Osteocyte (in vitro differentiated cells): ENCODE measurements at places on chromosomes 5 and 9.
A peak's percentile ranks its signal among the peaks of the same experiment; 100 is the strongest.

GRCh38 chr5:150397146-150397781 lies 15.4 kb downstream of the CD74 start:
- peaks cover 24% of the 10 kb centered on the region for H3K4me1 ChIP-seq
- H3K27me3 ChIP-seq, result no peaks in the 10 kb centered on the region
- no peak overlapping the region for H3K4me3 ChIP-seq
- H3K36me3 ChIP-seq, result peaks cover 42% of the 10 kb centered on the region
- no peak for DNase-seq
- H3K27ac ChIP-seq, result no peak overlapping the region

GRCh38 chr5:177620560-177620959 lies 20.6 kb downstream of the B4GALT7 start:
- H3K27ac ChIP-seq, result no peak overlapping the region
- H3K36me3 ChIP-seq, result peaks cover 69% of the 10 kb centered on the region
- no peaks in the 10 kb centered on the region for H3K4me1 ChIP-seq
- no peak for DNase-seq

- H3K27ac ChIP-seq, result no peak overlapping the region
- H3K36me3 ChIP-seq, result peaks cover 3% of the 10 kb centered on the region
- H3K4me1 ChIP-seq, result peaks cover 33% of the 10 kb centered on the region
- no peak for DNase-seq
These were observed 295.5 kb upstream of the EFNA5 start for GRCh38 chr5:107966201-107966600.

DNA sequence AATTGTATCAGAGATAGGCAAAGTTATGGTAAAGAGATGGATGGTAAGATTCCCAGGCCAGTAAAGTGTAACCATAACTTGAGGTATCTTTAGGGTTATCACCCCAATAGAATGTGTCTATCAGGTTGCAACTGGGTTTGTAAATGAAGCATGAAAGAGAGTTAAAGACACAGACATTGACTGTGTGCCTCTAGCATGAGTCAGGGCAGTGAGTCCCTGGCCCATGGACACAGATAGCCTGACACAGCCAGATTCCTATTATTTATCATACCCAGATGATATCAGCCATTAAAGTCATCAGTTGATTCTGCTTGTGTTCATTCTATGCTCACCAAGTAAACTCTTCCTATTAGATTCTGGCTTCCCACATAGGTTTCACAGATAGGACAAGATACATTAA lies 33.5 kb upstream of the SNAPC3 start:
- H3K27ac ChIP-seq, result no peak overlapping the region
- no peak for DNase-seq
- no peaks in the 10 kb centered on the region for H3K4me1 ChIP-seq
- H3K27me3 ChIP-seq, result no peaks in the 10 kb centered on the region
- no peak overlapping the region for H3K4me3 ChIP-seq

GRCh38 chr9:134971196-134971595 lies 53.5 kb upstream of the FCN1 start:
- peaks cover 40% of the 10 kb centered on the region for H3K27me3 ChIP-seq
- no peak overlapping the region for H3K4me3 ChIP-seq
- no peak overlapping the region for H3K27ac ChIP-seq

- H3K27me3 ChIP-seq, result peaks cover 27% of the 10 kb centered on the region
- no peak for DNase-seq
- H3K27ac ChIP-seq, result no peak overlapping the region
- no peaks in the 10 kb centered on the region for H3K4me1 ChIP-seq
These were observed 22.0 kb upstream of the NIPBL start for GRCh38 chr5:36854402-36855140.

- peaks cover 16% of the 10 kb centered on the region for H3K27me3 ChIP-seq
- no peak for DNase-seq
- H3K27ac ChIP-seq, result no peak overlapping the region
- no peaks in the 10 kb centered on the region for H3K36me3 ChIP-seq
- H3K4me1 ChIP-seq, result no peaks in the 10 kb centered on the region
- H3K4me3 ChIP-seq, result no peak overlapping the region
These were observed 133.7 kb upstream of the CCNG1 start for GRCh38 chr5:163303718-163304117.

- H3K36me3 ChIP-seq, result no peaks in the 10 kb centered on the region
These were observed 25.8 kb downstream of the ADAMTSL2 start for GRCh38 chr9:133560311-133560710.

DNA sequence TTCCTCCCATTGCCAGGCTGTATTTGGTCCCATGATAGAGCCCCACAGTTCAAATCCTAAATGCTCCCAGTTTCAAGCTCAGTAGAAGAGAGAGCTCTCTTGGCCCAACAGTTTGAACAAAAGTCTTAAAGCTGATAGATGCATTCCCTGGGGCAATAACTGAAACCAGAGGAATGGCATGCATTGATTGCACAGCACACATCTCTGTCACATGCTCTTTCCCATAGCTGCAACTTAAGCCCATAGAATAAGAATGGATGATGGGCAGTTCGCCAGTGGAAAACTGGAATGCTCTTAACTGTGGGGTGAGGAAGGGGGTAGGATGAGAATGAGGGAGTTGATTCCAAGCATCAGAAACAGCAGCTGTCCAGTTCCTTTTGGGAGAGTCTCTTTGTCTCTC lies 1942.4 kb upstream of the WWC1 start:
- H3K4me3 ChIP-seq, result no peak overlapping the region
- no peaks in the 10 kb centered on the region for H3K27me3 ChIP-seq
- H3K36me3 ChIP-seq, result no peaks in the 10 kb centered on the region
- no peaks in the 10 kb centered on the region for H3K4me1 ChIP-seq
- DNase-seq, result no peak
- H3K27ac ChIP-seq, result no peak overlapping the region

GRCh38 chr9:20499013-20499412 lies 123.3 kb downstream of the MLLT3 start:
- H3K4me3 ChIP-seq, result no peak overlapping the region
- no peak overlapping the region for H3K27ac ChIP-seq
- no peak for DNase-seq
- H3K27me3 ChIP-seq, result no peaks in the 10 kb centered on the region

DNA sequence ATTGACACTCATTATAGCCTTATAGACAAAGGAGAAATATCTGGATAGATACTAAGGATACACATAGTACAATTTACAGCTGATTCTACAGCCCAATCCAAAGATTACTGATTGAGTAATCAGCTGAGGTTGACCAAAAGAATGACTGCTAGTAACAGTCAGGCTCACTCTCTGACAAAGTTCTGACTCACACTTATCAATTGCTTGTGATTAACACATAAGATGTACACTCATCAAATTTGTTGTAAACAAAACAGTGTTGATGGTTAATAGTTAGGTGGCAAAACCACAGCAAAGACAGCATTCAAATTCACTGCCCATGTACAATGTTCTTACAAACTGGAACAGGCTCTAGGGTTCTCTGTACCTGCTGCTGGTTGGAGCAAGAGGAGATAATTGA lies 422.7 kb downstream of the TLE1 start:
- DNase-seq, result no peak
- H3K27ac ChIP-seq, result no peak overlapping the region
- peaks cover 4% of the 10 kb centered on the region for H3K4me1 ChIP-seq

- DNase-seq, result no peak
- no peaks in the 10 kb centered on the region for H3K36me3 ChIP-seq
- H3K27me3 ChIP-seq, result no peaks in the 10 kb centered on the region
- no peak overlapping the region for H3K4me3 ChIP-seq
- peak overlapping the region; percentile 75 for H3K27ac ChIP-seq
These were observed 10.3 kb upstream of the CRHBP start for GRCh38 chr5:76942581-76942980.

- H3K27ac ChIP-seq, result no peak overlapping the region
- DNase-seq, result no peak
- no peaks in the 10 kb centered on the region for H3K36me3 ChIP-seq
- H3K4me1 ChIP-seq, result peaks cover 2% of the 10 kb centered on the region
- H3K27me3 ChIP-seq, result peaks cover 31% of the 10 kb centered on the region
- H3K4me3 ChIP-seq, result no peak overlapping the region
These were observed 10.6 kb downstream of the LAMC3 start for GRCh38 chr9:131019388-131020239.

- no peaks in the 10 kb centered on the region for H3K27me3 ChIP-seq
- DNase-seq, result no peak
- no peak overlapping the region for H3K4me3 ChIP-seq
- no peaks in the 10 kb centered on the region for H3K4me1 ChIP-seq
These were observed 35.2 kb downstream of the DTWD2 start for GRCh38 chr5:118952992-118953651.

DNA sequence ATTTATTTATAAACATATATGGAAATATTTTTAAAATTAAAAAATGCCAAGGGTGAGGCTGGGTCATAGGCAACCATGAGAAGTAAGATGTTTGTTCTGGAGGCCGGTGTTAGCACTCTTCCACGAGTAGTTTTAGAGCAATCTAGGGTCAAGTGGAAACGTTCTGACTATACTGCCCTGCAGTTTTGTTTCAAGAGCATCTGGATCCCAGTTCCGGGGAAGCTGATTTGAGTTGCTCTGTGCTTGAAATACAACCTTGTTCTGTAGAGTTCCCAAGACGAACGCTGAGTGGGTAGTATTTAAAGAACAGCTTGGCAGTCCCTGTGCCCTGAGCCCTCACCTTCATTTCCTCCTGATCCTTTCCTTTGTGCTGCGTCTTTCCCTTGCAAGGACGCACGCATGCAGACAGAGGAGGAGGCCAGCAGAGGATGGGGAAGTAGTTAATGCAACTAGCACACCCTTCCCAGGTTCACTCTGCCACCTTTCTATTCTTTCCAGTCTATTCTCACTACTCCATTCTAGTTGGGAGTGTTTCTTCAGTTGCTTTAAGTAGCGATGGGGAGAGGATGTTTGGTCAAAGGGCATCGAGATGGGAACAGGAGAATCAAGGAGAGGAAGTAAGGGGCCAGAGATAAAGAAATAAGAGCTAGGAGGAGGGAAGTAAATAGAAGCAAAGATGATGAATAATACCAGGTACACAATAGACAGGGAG lies 68.3 kb upstream of the ZSWIM6 start:
- no peaks in the 10 kb centered on the region for H3K27me3 ChIP-seq
- DNase-seq, result no peak
- no peak overlapping the region for H3K4me3 ChIP-seq
- no peaks in the 10 kb centered on the region for H3K36me3 ChIP-seq
- no peak overlapping the region for H3K27ac ChIP-seq
- H3K4me1 ChIP-seq, result no peaks in the 10 kb centered on the region

DNA sequence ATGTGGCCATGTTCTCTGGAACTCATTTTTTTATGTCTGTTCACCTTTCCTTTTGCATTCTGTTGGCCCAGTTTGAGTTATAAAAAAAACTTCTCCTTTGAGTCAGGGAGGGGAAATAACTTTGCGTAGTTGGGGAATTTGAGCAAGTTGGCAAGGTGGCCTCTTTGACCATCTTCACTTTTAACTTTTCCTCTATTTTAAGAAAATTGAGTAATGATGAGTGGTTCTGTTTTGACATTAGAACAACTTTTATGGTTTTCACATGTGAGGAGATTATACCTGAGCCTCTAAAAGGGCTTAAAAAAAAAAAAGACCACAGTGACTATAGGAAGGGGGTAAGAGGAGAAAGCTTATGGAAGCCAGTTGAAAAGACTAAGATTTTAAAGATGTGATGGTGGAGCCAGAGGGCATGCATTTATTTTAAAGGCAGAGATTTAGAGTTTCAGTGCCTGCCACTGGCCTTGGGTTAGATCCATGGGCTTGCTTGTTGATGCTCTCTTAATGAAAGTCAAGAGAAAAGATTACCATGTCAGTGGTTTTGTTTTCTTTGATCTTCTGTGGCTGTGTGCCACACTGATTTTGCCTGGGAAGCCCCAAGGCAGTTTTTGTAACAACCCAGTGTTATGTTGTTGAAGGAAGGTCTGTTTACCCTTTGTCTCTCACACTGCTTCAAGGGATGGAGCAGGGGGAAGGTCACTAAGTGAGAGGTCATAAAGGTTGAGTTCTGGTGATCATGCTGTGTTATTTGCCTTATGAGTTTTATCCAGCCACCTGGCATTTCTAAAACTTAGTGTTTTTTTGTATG lies 219.7 kb upstream of the CD180 start:
- no peak overlapping the region for H3K4me3 ChIP-seq
- no peak overlapping the region for H3K27ac ChIP-seq
- DNase-seq, result no peak

DNA sequence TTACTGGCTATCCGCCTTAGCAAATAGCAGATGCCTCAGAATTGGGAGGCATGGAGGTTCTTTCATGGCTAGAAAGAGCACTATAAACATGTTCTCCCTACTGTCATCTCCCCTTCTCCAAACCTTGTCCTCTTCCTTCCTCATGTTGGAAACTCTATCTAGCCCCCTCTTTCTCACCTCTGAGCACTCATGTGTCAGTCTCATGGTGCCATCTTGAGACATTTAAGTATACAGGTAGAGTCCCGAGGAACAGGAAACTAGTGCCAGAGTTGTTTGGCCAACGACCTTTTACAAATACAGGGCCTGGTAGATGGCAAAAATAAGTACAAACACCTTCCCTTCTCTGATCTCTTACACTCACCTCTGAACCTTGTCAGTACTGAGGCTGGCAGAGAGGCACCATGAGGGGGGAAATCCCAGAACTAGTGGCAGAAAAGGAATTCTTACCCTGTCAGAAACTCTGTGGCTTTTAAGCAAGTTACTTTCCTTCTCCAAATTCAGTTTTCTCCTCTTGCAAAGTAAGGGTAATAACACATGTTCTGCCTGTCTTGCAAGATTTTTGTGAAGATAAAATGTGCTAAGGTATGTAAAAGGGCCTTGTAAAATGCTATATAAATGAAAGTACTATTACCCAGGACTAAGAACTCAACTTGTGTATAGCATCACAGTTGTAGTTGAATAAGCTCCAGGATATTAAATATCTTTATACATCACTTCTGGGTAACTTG lies 94.1 kb upstream of the SNX2 start:
- peaks cover 28% of the 10 kb centered on the region for H3K27me3 ChIP-seq
- H3K36me3 ChIP-seq, result no peaks in the 10 kb centered on the region
- H3K4me3 ChIP-seq, result no peak overlapping the region

GRCh38 chr5:60349891-60350415 lies 350.0 kb downstream of the DEPDC1B start:
- no peaks in the 10 kb centered on the region for H3K36me3 ChIP-seq
- no peaks in the 10 kb centered on the region for H3K27me3 ChIP-seq
- no peak for DNase-seq
- peaks cover 12% of the 10 kb centered on the region for H3K4me1 ChIP-seq
- no peak overlapping the region for H3K4me3 ChIP-seq

DNA sequence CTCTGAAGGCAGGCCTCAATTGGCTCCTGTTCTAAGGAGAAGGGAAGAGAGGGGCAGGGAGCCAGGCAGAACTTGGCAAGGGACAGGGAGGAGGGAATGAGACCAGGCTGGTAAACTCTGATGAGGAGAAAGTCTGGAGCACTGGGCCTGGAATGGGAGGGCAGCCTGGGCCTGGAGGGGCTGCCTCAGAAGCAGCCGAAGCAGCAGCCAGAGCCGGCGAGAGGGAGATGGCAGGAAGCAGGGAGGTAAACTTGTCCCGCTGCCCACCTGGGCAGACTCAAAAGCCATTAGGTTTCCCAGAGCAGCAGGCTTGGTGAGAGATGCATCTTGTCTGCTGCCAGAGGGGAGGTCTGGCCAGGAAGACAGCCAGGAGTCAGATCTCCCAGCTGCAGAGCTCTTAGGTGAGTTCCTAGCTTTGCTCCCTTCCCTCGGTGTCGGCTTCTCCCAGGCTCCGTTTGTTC lies 37.0 kb upstream of the CRB2 start:
- no peak for DNase-seq
- H3K27me3 ChIP-seq, result peaks cover 7% of the 10 kb centered on the region
- no peak overlapping the region for H3K4me3 ChIP-seq
- no peaks in the 10 kb centered on the region for H3K36me3 ChIP-seq
- peaks cover 13% of the 10 kb centered on the region for H3K4me1 ChIP-seq
- no peak overlapping the region for H3K27ac ChIP-seq

- no peak overlapping the region for H3K27ac ChIP-seq
- DNase-seq, result no peak
- no peaks in the 10 kb centered on the region for H3K36me3 ChIP-seq
These were observed 559.5 kb upstream of the WWC1 start for GRCh38 chr5:167731951-167732350.
